Kidney capillary endothelial cell (primary cell): ENCODE measurements at places on chromosomes 6 and 20.

- DNase-seq = no peak
Observed at GRCh38 chr6:7819431-7820015, 91.1 kb downstream of the TXNDC5 start.

DNA sequence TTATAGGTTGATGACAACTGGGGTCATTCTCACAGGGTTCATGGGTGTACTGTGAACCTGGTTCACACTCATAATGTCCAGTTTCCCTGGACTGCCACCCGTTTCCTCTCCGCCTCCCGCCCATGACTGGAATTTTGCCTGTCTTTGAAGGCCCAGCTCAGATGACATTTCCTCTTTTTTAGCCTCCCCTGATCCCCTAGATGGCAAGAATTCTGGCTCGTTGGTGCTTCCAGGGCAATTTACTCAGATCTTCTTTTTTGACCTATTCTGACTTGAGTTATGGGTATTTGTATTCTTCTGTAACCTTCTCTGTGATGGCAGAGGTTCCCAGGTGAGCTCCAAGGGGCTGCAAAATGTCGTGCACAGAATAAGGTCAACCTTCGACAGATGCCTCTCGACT, 5.7 kb upstream of the CITED2 start:
- no peak for DNase-seq

DNA sequence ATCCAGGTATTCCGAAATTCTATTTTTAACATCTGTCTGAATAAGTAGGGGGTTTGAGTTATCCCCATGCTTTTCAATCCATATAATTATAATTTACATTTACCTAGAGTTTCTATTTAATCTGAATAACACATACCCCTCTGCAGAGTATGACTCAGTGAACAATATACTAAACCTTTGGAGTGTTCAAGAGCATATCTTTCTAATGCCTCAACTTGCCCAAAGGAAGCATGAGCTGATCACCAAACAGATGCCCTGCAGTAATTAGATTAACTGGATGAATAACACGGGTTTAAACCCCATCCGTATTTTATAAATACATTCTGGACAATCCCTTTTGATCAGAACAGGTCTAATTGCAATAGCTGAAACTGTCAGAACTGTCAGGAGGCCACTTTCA, 897.1 kb downstream of the TFAP2A start:
- DNase-seq = no peak

DNA sequence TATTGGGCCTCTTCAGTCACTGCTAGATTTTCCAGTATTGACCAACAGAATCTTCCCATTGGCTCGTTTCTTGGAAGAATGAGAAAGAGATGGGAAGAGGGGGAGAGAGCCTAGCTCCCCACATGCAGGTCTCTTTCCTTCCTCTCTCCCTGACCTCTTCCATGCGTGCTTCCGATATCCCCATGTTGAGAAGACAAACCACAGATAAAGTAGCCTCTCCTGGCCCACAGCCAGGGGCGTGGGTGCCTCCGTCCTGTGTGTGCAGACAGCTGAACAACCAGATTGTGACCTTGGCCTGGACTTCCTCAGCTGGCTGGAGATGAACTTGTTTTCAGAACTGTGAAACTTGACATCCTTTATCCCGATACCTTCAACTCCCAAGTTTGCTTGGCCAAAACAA, 71.0 kb downstream of the EDN3 start:
- no peak for DNase-seq

DNA sequence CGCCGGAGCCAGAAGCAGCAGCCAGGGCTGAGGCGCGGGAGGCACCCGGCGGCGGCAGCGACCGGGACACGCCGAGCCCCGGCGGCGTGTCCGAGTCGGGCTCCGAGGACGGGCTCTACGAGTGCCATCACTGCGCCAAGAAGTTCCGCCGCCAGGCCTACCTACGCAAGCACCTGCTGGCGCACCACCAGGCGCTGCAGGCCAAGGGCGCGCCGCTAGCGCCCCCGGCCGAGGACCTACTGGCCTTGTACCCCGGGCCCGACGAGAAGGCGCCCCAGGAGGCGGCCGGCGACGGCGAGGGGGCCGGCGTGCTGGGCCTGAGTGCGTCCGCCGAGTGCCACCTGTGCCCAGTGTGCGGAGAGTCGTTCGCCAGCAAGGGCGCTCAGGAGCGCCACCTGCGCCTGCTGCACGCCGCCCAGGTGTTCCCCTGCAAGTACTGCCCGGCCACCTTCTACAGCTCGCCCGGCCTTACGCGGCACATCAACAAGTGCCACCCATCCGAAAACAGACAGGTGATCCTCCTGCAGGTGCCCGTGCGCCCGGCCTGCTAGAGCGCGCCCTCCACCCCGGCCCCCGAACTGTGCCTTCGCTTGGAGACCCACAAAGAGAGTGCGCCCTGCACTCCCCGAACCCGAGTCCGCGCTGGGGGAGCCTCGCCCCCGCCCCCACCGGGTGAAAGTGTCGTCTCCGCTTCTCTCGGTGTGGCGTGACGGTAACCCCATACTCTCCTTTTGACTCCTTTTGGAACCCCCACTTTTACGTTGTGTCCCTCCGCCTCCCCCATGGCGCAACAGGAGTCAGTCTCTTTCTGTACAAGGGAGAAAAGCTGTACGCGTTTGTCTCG, 1.6 kb downstream of the INSM1 start:
- DNase-seq = no peak

DNA sequence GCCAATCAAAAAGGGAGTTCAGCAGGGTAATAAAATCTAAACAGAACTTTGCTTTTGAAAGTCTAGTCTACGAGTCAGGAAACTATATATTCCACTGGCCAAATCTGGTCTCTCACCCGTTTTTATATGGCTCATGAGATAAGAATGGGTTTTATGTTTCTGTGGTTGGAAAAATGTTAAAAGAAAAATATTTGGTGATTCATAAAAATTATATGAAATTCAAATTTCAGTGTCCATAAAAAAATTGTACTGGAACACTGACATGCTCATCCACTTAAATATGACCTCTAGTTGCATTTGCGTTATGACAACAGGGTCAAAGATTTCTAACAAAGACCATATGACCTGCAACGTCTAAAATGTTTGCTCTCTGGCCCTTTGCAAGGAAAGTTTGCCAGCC, 22.3 kb upstream of the LAMP5 start:
- DNase-seq = no peak

DNA sequence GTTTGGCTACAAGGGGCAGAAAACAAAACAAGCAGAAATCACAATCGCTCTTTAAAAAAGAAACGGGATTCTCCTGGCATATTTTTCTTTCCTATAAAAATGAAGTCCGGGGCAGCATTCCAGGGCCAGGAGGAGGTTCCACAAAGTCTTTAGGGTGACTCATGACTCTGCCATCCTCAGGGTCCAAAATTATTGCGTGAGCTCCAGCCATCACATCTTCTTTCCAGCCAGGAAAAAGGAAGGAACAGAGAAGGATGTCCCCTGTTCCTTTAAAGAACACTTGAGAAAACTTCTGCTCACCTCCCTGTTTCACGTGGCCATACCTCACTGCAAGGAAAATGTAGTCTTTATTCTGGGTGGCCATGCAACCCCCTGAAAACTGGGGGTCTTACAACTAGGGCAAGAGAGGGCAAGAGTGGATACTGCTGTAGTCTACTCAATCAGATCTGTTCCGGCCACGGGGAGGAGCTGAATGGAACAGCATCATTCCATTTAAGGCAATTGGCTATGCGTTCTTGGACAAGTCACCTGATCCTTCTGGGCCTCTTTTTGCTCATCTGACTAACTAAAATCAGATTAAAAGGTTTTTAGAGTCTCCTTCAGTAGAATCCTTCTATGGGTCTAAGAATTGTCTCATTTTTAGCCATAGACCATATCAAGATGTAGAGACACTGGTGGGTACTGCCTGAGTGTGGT, 49.4 kb downstream of the CTCFL start:
- no peak for DNase-seq

GRCh38 chr6:91020744-91021143, 433.9 kb upstream of the MAP3K7 start:
- no peak for DNase-seq
